ENCODE measurements at places on chromosomes 5 and 9.

GRCh38 chr9:28868228-28868990, 1295.1 kb upstream of the C9orf72 start:
- DNase-seq: no peak

DNA sequence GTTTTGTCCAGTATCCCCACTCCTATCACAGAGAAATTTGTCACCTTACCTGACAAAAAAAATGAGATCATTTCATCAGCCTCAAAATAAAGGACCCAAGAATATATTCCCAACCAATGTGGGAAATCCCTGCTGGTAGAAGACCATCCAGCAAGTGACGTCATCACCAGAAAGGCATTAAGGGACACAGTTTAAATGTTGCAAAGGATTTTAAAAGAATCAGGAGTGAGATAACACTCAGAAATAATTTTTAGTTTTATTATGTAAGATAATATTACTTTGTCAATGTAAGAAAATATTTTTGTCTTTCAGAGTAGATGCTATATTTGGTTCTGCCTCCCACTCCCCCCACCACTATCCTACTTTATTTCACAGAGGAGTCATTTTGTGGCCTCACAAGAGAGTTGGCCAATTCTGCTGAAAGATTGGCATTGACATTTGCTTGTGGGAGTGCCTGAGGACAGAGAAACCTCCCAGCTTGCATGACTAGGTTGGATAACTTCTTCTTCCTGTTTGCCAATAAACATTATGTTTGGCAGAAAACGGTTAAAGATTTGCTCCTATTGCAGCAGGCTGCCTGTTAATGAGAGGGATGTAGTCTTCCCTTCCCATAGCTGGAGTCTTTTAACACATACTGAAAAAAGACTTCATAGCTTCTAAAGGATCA, 288.6 kb upstream of the DAB2 start:
- no peak for DNase-seq

- DNase-seq: no peak
These were observed 290.5 kb downstream of the ANXA1 start for GRCh38 chr9:73441890-73442818.

DNA sequence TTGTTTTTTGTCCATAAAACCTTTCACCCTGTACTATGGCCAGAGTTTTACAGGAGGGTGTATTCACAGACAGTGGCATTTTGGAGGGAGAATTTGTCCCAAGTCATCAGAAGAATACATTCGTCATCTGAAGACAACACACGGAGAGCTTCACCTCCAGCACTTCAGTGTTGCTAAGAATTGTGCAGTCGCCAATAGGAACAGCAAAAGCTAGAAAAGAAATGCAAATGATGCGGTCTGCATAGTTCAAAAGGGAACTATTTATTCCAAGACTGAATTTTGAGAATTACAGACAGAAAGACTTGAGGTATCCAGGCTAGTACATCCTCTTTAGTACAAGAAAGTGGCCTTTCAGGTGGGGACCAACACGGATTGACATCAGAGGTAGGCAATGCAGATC, 399.2 kb upstream of the KIF2A start:
- no peak for DNase-seq

DNA sequence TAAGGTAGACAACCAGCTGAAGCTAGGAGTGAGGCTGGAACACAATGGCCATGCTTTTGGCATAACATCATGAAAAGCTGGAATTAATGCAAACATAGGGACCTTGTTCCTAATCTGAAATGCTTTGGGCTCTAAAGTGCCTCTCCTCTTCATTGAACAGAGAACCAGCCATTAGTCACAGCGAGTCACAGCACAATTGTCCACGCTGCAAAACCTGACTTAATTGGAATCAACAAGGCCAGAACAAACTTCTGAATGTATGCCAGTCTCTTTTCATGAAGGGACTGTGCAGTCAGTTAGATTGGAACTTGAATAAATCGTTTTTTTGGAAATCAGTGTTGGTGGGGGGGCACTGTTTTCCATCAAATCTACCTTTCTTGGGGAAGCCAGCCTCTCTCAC, 96.5 kb downstream of the JAKMIP2 start:
- no peak for DNase-seq

Data from stimulated activated CD4-positive, alpha-beta T cell treated with anti-CD3 and anti-CD28 coated beads, Interleukin-15, amount 100 ng/mL, for 1 hour (primary cell).